ENCODE measurements at places on chromosomes 16 and 17.

DNA sequence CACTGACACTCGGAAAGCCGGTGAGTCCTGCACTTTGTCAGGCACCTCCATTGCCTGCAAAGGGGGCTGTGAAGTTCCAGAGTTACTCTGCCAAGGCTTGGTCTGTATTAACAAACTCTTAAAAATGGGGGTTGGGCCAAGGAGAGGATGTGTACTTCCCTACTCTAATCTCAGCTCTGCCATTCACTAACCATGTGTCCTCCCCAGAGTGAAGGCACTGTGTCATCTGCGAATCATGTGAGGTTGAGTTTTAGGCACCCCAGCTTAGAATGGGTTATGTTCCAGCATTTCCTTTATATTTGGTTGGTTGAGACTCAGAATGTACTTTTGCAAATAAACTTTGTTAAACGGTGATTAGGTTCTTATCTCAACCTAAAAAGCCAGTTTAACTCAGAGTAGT is 24.9 kb downstream of the ERCC4 start:
- DNase-seq = no peak

GRCh38 chr16:55435387-55435786 is 43.6 kb upstream of the MMP2 start:
- no peak for DNase-seq

- no peak for DNase-seq
These were observed 16.9 kb downstream of the SYNRG start for GRCh38 chr17:37592291-37592690.

- DNase-seq = no peak
These were observed 2.9 kb downstream of the SMPD3 start for GRCh38 chr16:68445458-68445857.

DNA sequence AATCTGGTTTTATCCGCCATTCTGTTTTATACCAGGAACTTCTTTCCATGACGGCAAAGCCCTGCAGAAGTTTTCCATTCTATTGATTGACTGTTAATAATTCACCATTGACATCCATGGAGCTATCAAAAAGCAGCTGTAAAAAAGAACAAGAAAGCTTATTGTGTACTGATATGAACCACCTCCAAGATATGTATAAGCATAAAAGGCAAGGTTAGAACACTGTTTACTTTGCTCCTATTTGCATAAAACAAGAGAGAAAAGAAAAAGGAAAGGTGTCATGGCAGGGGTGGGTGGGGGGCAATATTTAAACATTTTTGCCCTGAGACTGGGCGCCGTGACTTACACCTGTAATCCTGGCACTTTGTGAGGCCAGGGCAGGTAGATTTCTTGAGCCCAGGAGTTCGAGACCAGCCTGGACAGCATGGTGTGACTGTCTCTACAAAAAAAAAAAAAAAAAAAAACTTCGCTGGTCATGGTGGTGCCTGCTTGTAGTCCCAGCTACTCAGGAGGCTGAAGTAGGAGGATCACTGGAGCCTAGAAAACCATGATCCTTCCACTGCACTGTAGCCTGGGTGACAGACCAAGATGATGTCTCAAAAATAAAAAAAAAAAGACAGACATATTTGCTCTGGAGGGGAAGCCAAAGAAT is 52.5 kb downstream of the TMEM114 start:
- DNase-seq = no peak

DNA sequence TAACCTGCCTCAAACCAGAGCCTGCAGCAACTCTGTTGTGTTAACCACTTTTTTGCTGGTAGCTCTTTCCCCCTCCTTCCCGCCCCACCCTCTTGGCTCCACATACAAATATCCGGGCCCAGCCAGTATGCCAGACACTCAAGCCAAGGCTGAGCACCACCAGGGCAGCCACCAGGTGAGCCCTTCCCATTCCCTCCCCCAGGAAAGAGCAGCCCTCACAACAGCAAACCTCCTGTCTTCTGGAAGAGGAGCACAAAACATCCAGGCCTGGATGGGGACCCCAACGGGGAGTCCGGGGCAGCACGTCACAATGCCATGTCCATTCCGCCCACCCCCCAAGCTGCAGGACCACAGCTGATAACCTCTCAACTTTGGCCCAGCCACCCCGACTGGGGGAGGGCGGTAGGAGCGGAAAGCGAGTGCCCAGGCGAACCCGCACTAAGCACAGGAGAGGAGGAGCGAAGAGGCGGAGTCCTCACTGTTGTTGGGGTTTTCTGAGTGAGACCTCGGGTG is 757 bp downstream of the ORMDL3 start:
- DNase-seq = no peak

DNA sequence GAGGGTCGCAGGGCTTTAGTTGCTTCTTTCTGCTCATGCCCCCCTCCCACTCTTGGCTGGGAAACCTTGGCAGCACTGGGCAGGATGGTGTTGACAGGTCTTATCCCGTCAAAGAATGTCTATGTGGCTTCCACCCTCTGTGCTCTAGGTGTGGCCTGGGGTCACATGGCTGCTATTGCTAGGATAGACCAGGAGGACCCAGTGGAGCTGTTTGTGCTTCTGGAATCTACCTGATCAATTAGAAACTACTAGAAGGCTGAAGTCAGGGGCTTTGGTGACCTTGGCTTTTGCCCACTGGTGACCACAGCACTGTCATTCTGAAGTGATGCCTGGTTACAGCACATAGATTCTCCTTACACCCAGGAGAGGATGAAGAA is 105.8 kb downstream of the CMIP start:
- no peak for DNase-seq

DNA sequence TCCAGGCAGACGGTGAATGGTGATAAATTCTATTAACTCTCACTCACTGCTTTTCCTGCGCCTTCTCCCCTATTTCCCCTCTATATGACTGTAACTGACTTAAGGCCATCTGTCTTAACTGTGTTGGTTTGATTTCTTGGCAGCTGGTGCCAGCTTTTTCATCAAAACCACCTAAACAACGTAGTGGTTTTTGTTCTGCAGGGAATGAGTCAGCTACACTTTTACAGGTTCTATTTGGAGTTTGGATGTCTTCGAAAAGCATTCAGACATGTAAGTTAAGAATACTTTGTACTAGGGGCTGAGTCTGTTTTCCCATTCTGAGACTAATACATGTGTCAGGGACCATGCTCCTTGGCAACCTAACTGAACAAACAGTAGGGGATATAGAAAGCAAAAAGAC is 8.5 kb downstream of the REXO5 start:
- no peak for DNase-seq

GRCh38 chr16:8798174-8798527 is 512 bp downstream of the PMM2 start:
- no peak for DNase-seq

DNA sequence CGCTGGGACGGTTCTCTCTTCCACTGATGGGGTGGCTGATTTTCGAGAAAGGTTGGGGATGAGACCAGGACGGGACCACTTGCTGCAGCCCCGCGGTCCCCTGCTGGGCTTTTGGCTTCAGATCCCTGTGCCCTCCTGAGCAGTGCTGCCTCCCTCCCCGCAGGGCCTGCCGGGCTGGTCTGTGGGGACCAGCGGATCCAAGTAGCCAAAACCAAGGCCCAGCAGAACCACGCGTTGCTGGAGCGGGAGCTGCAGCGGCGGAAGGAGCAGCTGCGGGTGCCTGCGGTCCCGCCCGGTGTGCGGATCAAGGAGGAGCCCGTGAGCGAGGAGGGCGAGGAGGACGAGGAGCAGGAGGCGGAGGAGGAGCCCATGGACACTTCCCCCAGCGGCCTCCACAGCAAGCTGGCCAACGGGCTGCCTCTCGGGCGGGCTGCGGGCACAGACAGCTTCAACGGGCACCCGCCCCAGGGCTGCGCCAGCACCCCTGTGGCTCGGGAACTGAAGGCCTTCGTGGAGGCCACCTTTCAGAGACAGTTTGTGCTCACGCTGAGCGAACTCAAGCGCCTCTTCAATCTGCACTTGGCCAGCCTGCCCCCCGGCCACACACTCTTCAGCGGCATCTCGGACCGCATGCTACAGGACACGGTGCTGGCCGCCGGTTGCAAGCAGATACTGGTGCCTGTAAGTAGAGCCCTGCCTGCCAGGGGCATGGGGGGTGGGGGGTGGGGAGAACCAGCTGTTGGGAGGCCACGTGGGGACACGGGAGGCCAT is 28.6 kb downstream of the POLR3E start:
- DNase-seq = no peak

DNA sequence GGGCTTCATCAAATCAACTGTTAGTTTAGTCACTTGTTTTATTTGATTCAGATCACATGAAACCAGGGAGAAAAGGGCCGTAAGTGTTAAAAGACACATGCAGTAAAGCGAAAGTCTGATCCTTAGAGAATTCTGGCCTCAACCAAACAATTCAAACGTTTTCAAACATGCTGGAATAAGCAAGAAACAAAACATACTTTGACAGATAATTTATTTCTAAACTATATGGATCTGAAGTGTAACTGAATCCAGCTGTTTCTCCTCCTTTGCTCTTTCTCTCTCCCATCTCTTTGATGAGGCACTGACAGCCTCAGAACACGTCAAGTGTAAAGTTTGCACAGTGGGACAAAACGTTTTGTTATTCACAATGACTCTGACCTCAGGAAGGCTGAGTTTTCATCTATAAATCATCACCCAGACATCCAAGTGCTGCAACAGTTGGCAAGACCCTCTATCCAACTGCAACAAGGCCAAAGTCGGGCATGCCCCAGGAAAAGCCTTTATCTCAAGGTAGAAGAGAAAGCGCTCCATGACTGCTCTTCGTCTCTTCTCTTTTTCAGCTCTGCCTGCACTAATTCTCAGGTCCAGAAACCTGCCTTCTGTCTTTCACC is 267.1 kb upstream of the MYOCD start:
- DNase-seq = no peak

DNA sequence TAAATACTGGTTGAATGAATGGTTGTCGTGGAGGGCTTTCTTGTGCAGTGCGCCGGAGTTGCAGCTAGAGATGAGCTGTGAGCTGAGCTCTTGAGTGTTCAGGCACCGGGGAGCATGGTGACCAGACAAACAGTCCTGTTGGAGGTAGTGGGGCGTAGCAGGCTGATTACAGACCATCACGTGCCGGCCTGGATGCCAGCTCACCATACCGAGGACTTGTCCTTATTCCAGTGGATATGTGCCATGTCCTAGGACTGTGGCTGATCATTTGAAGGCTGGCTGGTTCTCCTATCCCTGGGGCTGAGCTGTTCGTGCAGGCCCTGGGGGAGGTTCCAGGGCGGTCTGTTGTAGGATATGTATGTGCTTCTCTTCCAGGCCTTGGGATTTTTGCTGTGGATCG is 60.0 kb downstream of the ABCC1 start:
- no peak for DNase-seq

DNA sequence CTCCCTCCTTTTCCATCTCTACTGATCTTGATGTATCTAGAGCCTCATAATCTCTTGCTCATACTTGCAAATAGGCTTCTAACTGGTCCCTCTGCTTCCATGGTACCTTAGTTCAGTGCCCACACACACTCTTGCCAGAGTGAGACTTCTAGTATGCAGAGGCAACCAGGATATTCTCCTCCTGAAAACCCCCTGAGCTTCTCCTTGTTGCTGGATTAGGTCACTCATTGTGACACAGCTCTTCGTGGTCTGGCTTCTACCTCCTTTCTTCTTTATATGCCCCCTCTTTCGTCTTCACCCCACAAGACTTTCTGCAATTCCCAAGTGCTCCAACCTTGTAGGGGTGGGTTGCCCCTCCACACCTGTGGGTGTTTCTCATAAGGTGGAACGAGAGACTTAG is 2.5 kb upstream of the FAM20A start:
- DNase-seq = no peak

DNA sequence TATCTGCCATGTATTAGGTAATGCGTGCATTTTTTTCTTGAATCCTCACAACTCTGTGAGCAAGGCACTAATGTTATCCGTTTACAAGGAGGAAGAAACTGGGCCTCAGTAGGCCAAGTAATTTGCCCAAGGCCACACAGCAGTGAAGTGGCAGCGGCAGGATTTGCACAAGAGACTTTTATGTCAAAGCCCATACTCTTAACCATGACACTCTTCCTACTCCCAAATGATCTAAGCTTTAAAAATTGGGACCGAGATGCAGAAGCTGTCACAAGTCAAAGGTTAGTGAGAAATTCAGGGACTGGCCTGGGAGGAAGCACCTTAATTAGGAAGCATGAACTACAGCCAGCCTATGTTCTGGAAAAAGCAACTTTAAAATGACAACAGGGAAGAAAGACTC is 10.7 kb downstream of the MAP3K14 start:
- DNase-seq = no peak

DNA sequence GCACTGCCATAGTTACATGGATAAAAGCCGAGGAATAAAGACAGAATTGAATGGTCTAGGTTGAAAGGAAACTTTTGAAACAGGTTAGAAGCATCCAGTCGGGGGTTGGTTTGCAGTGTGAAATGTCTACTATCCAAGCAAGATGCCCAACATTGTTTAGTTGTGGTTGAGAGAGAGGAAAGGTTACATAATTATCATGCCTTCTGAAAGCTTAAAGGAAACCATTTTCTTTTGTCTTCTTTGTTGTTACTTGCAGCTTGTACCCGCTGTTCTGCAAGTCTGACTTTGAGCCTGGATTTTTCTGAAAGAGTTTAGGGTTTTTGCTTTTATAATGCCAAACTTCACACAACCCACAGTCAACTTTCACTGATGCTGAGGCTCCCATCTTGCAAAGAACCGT is 167.9 kb downstream of the AXIN2 start:
- DNase-seq = no peak

DNA sequence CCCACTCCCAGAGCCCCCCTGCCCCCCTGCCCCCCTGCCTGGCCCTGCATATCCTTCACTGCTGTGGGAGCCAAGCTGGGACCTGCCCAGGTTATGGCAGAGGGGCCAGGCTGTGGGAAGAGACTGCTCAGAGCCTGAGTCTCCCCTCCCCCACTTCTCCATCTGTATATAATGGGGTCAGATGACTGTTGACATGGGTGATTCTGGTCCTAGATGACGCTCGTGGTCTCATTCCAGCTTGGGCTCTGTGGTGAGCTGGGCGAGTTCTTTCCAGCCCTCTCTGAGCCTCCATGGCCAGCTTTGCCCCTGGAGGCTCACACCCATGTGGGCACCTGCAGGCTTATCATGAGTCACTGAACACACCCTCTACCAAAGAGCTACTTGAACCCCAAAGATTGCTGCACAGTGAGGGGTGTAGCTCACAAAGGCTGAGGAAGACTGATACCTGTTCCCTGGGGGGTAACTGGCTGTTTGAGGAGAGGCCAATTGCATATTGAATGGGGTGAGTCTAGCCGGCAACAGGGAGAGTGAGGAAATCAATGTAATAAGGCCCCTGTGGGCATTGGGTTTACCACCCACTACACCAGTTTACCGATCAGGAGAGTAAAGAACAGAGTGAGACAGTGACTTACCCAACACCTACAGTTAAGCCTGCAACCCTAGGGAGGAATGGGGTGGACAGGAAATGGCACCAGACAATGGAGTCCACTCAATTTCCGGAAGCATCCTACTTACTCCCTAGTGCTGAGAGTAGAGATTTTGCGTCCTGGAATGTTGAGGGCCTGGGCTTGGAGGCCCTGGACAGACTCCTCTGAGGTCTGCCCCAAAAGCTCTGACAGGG is 4.2 kb upstream of the SREBF1 start:
- DNase-seq = no peak

- no peak for DNase-seq
These were observed 85.2 kb upstream of the NKD1 start for GRCh38 chr16:50462793-50463507.

- no peak for DNase-seq
These were observed 21.9 kb downstream of the STH start for GRCh38 chr17:46020998-46021397.

- DNase-seq = no peak
These were observed 21.6 kb upstream of the NCBP3 start for GRCh38 chr17:3867606-3868005.

- no peak for DNase-seq
These were observed 14.5 kb downstream of the CBFB start for GRCh38 chr16:67043420-67043819.
